Activated CD8-positive, alpha-beta memory T cell treated with anti-CD3 and anti-CD28 coated beads, Interleukin-2, amount 10 ng/mL, durations not matched to agents 7 days and 5 days (primary cell): ENCODE measurements at places on chromosomes 7 and 10.

GRCh38 chr10:100504096-100504495 lies 15.6 kb downstream of the SEC31B start:
- H3K27ac ChIP-seq: peak overlapping the region; percentile 6
- no peak for DNase-seq
- H3K4me3 ChIP-seq: no peak overlapping the region
- peaks cover 70% of the 10 kb centered on the region for H3K36me3 ChIP-seq

- peaks cover 16% of the 10 kb centered on the region for H3K4me1 ChIP-seq
- no peak overlapping the region for H3K4me3 ChIP-seq
- no peaks in the 10 kb centered on the region for H3K27me3 ChIP-seq
- no peak for DNase-seq
These were observed 35.5 kb downstream of the GRIFIN start for GRCh38 chr7:2440608-2441245.

DNA sequence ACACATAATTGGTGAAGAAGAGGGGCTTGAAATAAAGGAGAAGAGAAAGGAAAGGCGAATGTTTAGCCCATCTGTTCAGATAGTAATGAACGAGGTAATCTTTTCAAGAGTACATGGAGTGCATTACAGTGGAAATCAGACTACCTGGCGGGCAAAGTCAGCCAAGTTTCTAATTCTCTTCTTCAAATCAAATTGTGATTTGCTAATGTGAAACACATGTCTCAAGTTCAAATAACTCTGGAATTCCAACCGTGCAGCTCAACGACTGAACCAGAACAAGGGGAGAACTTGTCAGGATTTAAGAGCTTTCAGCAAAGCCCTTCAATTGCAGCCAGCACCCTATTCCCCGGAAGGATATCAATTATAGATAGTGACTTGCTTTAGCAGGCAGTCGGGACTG lies 216.9 kb downstream of the GLI3 start:
- no peaks in the 10 kb centered on the region for H3K36me3 ChIP-seq
- DNase-seq: no peak
- H3K4me3 ChIP-seq: no peak overlapping the region
- no peak overlapping the region for H3K27ac ChIP-seq
- H3K27me3 ChIP-seq: peaks cover 5% of the 10 kb centered on the region

DNA sequence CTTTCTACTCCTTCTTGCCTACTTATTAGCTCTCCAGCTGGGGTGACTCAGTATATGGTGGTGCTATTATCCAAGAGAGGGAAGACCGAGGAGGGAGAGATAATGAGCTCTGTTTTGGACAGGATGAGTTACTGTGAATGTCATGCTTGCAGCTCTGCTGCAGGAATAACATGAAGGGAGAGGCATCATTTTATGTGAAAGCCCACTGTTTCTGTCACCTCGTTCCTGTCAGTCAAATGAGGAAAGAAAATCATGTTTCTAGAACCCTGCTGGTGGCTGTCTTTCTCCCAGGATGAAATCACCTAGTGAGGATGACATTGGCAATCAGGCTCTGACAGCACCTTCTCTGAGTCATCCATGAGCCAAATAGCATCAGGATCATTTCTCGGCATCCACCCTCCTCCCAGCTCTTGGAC lies 1291.6 kb upstream of the AUTS2 start:
- H3K27ac ChIP-seq: no peak overlapping the region
- DNase-seq: no peak
- H3K4me1 ChIP-seq: no peaks in the 10 kb centered on the region
- H3K4me3 ChIP-seq: no peak overlapping the region

GRCh38 chr7:101306307-101306706 lies 15.3 kb downstream of the IFT22 start:
- DNase-seq: no peak
- peaks cover 20% of the 10 kb centered on the region for H3K36me3 ChIP-seq
- H3K27ac ChIP-seq: no peak overlapping the region
- peaks cover 39% of the 10 kb centered on the region for H3K27me3 ChIP-seq
- peaks cover 3% of the 10 kb centered on the region for H3K4me1 ChIP-seq

DNA sequence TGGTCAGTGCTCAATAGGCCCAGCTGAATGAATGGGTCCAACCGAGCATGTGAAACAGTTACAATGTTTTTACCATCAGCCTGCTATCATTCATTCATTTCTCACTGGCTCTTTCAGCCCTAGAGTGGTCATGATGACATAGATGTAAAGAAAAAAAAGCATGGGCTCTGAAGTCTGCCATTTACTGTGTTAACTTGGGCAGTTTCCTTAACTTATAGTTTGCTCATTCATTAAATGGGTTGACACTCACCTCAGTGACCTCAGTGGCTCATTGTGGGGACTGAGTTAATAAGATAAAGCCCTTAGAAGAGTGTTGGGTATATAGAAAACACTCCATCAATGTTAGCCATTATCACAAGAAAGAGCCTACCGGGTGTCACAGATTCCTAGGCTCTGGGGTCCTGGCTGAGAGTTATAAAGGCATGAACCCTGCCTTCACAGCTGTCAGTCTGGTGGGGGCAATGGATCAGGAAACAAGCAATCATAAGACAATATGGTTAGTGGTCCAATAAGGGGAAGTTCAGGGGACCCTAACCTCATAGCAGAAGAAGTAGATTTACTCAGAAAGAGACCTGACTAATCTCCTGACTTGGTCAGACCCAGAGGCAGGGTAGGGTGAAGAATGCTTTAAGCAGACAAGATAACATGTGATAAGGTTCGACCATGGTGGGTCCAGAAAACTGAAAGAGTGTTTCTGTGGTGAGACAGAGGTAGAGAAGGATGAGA lies 29.7 kb upstream of the GPAM start:
- no peak overlapping the region for H3K27ac ChIP-seq
- no peaks in the 10 kb centered on the region for H3K36me3 ChIP-seq
- DNase-seq: no peak
- H3K4me3 ChIP-seq: no peak overlapping the region
- peaks cover 10% of the 10 kb centered on the region for H3K27me3 ChIP-seq

GRCh38 chr10:120946497-120946896 lies 95.3 kb downstream of the WDR11 start:
- no peaks in the 10 kb centered on the region for H3K36me3 ChIP-seq
- H3K4me3 ChIP-seq: no peak overlapping the region
- H3K27ac ChIP-seq: no peak overlapping the region
- peaks cover 10% of the 10 kb centered on the region for H3K4me1 ChIP-seq
- peaks cover 27% of the 10 kb centered on the region for H3K27me3 ChIP-seq

GRCh38 chr10:120806081-120806480 lies 45.1 kb upstream of the WDR11 start:
- no peak overlapping the region for H3K4me3 ChIP-seq
- H3K27me3 ChIP-seq: no peaks in the 10 kb centered on the region
- DNase-seq: no peak
- H3K36me3 ChIP-seq: no peaks in the 10 kb centered on the region
- H3K4me1 ChIP-seq: no peaks in the 10 kb centered on the region

DNA sequence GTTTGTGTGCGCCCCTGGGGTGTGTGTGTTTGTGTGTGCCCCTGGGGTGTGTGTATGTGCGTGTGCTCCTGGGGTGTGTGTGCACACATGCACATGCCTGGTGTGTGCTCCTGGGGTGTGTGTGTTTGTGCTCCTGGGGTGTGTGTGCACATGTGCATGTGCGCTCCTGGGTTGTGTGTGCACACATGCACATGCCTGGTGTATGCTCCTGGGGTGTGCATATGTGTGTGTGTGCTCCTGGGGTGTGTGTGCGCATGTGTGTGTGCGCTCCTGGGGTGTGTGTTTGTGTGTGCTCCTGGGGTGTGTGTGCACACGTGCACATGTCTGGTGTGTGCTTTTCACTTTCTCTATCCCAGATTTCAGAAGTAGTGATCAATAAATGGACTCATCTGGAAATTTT lies 321.0 kb downstream of the WDR37 start:
- no peak for DNase-seq
- H3K4me3 ChIP-seq: no peak overlapping the region
- no peaks in the 10 kb centered on the region for H3K4me1 ChIP-seq
- H3K36me3 ChIP-seq: no peaks in the 10 kb centered on the region

GRCh38 chr10:124743191-124744101 lies 732 bp downstream of the FAM53B start:
- DNase-seq: no peak
- peak overlapping the region; percentile 80 for H3K4me3 ChIP-seq
- H3K36me3 ChIP-seq: peaks cover 10% of the 10 kb centered on the region
- peak overlapping the region; percentile 95 for H3K27ac ChIP-seq
- peaks cover 2% of the 10 kb centered on the region for H3K27me3 ChIP-seq

GRCh38 chr7:43112941-43113621 lies 634 bp downstream of the HECW1 start:
- H3K27ac ChIP-seq: no peak overlapping the region
- no peak overlapping the region for H3K4me3 ChIP-seq
- H3K27me3 ChIP-seq: peaks cover 82% of the 10 kb centered on the region
- no peak for DNase-seq

- no peaks in the 10 kb centered on the region for H3K4me1 ChIP-seq
- H3K27me3 ChIP-seq: no peaks in the 10 kb centered on the region
- peak; percentile 34 for DNase-seq
- no peak overlapping the region for H3K4me3 ChIP-seq
- H3K36me3 ChIP-seq: no peaks in the 10 kb centered on the region
These were observed 131.8 kb upstream of the UNC5B start for GRCh38 chr10:71080381-71081228.

DNA sequence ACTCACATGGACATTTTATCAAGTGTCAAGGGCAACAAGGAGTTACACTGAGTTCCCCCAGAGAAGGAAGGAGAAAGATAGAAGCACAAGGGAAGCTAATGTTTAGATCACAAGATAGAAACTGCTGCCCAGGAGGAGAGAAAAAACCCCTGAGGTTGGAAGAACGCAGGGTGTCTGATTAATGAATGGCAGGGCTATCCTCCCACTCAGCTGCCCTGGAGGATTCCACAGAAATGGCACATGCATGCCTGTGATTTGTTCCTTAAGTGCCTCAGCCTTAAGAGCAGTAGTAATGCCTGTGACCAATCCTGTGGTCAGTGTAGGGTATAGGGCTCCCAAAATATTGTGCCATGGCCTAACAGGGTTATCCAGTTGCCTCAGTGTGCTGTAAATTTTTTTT lies 20.2 kb downstream of the DNAJB9 start:
- no peak for DNase-seq
- H3K27me3 ChIP-seq: peaks cover 14% of the 10 kb centered on the region
- no peaks in the 10 kb centered on the region for H3K36me3 ChIP-seq
- no peak overlapping the region for H3K27ac ChIP-seq
- H3K4me1 ChIP-seq: no peaks in the 10 kb centered on the region
- H3K4me3 ChIP-seq: no peak overlapping the region

GRCh38 chr7:80581486-80582260 lies 56.8 kb upstream of the CD36 start:
- DNase-seq: no peak
- H3K4me1 ChIP-seq: no peaks in the 10 kb centered on the region
- H3K4me3 ChIP-seq: no peak overlapping the region

GRCh38 chr10:84137811-84138210 lies 1.5 kb upstream of the GHITM start:
- no peaks in the 10 kb centered on the region for H3K27me3 ChIP-seq
- peaks cover 7% of the 10 kb centered on the region for H3K36me3 ChIP-seq
- H3K4me1 ChIP-seq: peaks cover 22% of the 10 kb centered on the region
- DNase-seq: no peak

- no peaks in the 10 kb centered on the region for H3K4me1 ChIP-seq
- no peak for DNase-seq
- no peak overlapping the region for H3K4me3 ChIP-seq
- H3K36me3 ChIP-seq: no peaks in the 10 kb centered on the region
These were observed 149.1 kb downstream of the EBF3 start for GRCh38 chr10:129814681-129815646.
